ENCODE measurements at places on chromosomes 13 and 19. TPM values are rescaled to one million over a fixed set of nuclear protein-coding genes. Genes with fewer than 3 reads are reported as not detected.

The LPAR2 gene
- 5.2 TPM for total RNA-seq

The STOML3 gene
- not detected for total RNA-seq

The TPTE2 gene
- total RNA-seq = not detected

The ZNF880 gene
- total RNA-seq = 0.39 TPM

The ZIK1 gene
- total RNA-seq = not detected

The CUL4A gene
- 54.7 TPM for total RNA-seq

The CEACAM1 gene
- total RNA-seq = 3.8 TPM

The CEACAM4 gene
- not detected for total RNA-seq

The PRTN3 gene
- 0.23 TPM for total RNA-seq

The ZSCAN18 gene
- total RNA-seq = 5.8 TPM

The PVR gene
- 104 TPM for total RNA-seq

The GRIK5 gene
- total RNA-seq = 0.33 TPM

The KLF2 gene
- 29.9 TPM for total RNA-seq

The SLC25A23 gene
- 17.6 TPM for total RNA-seq

The LAIR1 gene
- total RNA-seq = not detected

The ANGPTL8 gene
- not detected for total RNA-seq

The CEACAM16 gene
- not detected for total RNA-seq

The PSPN gene
- total RNA-seq = 0.67 TPM

The PABPC3 gene
- 0.15 TPM for total RNA-seq

The TNNI3 gene
- 7.7 TPM for total RNA-seq

The LENG9 gene
- total RNA-seq = 7.0 TPM

The SWSAP1 gene
- total RNA-seq = 1.9 TPM

The ZNF541 gene
- not detected for total RNA-seq

The ZNF625 gene
- total RNA-seq = not detected

The AP1M2 gene
- 41.6 TPM for total RNA-seq

The NLRP7 gene
- total RNA-seq = not detected

The HDGFL2 gene
- 28.8 TPM for total RNA-seq

The LILRA2 gene
- total RNA-seq = not detected

The ATP11A gene
- total RNA-seq = 10.0 TPM
